Activated naive CD8-positive, alpha-beta T cell treated with anti-CD3 and anti-CD28 coated beads, Interleukin-2, amount 50 U/mL, for 16 hours (primary cell): ENCODE measurements at places on chromosomes 11 and 22.

- no peak for DNase-seq
Observed at GRCh38 chr11:16361108-16361865, 4.9 kb upstream of the SOX6 start.

GRCh38 chr11:65727865-65728264, 7.3 kb upstream of the RNASEH2C start:
- DNase-seq = no peak

DNA sequence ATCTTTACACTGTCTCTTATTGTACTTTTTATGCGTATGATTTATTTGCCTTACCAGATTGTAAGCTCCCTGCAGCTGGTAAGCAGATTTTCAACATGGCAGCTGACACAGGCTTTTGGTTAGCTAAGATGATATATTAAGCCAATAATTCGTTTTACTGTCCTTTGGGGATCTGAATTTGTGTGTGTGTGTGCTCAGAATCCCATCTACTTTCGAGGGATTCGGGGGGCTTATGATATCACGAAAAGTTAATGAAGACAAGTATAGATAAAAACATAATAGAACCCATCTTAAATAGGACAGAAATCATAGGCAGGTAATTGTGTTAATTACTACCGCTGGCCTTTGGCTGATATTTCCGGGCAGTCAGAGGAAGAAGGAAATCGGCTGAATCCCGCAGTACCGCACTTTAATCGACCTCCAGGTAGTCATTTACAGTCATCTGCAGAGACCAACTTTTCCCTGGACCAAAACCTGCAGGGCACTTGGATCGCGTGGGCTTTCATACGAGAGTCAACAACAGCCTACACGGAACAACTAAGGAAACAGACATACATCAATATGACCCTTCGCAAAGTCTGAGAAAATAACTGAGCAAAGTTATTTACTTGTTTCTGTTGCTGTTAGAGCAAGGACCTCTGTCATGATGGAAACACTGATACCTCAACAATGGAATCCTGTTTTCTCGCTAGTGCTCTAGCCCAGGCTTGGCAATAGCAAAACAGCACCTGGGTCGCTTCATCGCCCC, 802 bp downstream of the KBTBD3 start:
- no peak for DNase-seq

- no peak for DNase-seq
Observed at GRCh38 chr11:6655790-6656583, at the start of gene DCHS1. DCHS1 (minus strand) TSS chr11:6655809; CDS start chr11:6641613, 14,196 bp downstream.

GRCh38 chr22:41822317-41823057, 10.4 kb upstream of the SREBF2 start:
- DNase-seq = no peak

GRCh38 chr11:64772303-64773018, 5.9 kb downstream of the SF1 start:
- DNase-seq = no peak

DNA sequence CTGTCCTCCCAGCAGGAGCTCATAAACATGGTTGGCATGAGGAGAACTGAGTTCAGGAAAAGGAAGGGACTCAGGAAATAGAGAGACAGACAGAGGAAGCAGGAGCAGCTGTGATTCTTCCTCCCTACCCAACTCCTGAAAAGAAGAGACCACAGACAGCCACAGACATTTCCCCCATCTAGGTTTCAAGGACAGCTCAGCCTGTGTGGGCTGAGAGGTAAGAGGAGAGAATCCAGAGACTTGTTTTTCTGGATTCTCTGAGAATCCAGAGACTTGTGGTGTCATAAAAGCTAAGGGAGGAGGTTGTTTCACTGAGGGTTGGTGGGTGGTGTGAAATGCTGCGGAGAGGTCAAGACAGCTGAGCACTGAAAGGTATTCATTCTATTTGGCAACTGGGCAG, 19.0 kb upstream of the STK33 start:
- no peak for DNase-seq

- no peak for DNase-seq
Observed at GRCh38 chr11:77199137-77199745, 71.2 kb downstream of the MYO7A start.

- DNase-seq = no peak
Observed at GRCh38 chr22:32761251-32761903, 40.1 kb upstream of the TIMP3 start.

- no peak for DNase-seq
Observed at GRCh38 chr11:46275964-46276641, 1.4 kb upstream of the CREB3L1 start.

DNA sequence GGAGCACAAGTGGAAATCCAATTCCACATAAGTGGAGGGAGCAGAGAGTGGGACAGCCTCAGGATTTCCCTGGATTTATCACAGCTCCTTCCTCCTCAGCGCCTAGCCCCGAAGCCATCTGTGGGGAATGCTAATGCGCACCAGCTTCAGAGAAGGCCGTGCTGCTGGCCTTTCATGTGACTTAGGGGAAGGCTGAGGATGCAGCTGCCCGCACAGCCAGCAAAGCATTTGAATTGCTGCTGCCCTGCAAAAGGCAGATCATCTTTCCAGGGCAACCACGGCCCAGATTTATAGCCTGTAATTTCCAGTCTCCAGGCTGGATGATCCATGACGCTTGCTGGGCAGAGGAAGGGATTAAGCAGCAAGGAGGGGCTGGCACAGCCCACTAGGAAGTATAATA, 29.9 kb downstream of the SYN3 start:
- DNase-seq = no peak

DNA sequence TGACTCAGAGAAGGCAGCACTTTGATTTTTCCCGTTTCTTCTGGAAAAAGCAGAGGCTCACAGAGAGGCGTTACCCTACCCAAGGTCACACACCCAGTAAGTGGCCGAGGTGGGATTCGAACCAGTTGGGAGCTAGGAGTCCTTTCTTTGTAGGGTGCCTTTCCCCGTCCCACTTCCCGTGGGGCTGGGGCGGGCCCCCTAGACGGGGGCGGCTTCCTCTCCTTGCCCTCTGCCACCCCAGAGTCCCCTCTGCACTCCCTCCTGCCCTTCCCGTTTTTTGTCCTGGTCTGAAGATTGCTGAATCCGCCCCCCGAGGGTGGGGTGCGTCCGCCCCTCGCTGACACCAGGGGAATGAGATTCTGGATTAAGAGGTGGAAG, 747 bp downstream of the TPCN2 start:
- no peak for DNase-seq

- no peak for DNase-seq
Observed at GRCh38 chr11:27600656-27601055, 94.1 kb upstream of the LIN7C start.

DNA sequence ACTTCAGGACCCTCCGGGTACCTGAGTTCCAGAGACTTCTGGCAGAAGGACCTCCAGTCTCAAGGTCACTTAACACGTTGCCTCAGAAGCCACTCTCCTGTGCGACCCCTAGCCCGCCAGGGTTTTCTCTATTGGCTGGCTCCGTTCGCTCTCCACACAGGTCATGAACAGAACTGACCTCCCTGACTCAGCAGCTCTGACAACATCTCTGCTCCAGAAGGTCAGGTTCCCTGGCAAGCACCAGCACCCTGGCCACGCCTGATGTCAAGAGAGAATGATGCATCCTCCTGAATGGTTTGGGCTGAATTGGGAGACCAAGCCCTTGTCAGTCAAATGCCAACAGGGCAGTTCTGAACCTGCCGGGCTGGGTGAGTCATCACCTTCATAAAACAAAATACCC, 84.3 kb upstream of the TMEM45B start:
- DNase-seq = no peak

GRCh38 chr11:68855205-68855981, 13.7 kb upstream of the CPT1A start:
- no peak for DNase-seq

DNA sequence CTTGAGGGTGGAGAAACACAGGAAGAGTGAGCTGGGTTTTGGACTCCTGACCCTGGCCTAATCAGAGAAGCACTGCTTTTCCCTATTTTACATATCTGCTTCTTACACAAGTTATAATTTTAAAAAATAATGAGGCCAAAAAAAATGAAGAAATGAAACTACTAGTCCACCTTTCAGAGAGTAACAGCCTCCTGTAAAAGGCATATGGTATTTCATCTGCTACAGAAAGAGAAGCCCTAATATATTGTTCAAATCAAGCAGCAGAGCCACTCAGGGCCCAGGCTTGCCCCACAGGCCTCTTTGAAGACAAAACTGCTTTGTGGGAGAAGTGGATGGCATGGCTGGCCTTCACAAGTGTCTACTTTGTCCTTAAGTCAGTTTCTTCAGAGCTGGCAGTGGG, 10.0 kb downstream of the DIXDC1 start:
- no peak for DNase-seq

DNA sequence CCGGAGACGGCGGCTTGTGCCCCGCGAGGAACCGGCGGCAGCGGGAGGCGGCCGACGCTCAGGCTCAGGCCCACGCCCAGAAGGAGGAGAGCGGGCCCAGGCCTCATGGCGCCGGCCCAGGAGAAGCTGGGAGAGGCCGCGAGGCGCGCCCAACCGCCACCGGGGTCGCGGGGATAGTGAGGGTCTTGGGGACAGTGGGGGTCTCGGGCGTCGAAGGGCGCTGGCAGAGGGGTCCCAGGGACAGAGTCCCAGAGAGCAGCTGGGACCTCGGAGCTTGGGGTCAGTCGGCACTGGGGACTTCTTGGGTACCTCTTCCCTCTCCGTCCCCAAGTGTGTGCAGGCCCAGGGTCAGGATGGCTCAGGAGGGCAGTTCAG, at the start of gene PKDREJ:
PKDREJ (minus strand) TSS at position 128 of the 375 bp plus-strand sequence; CDS start at position 107, 21 bp downstream.
- DNase-seq = no peak

DNA sequence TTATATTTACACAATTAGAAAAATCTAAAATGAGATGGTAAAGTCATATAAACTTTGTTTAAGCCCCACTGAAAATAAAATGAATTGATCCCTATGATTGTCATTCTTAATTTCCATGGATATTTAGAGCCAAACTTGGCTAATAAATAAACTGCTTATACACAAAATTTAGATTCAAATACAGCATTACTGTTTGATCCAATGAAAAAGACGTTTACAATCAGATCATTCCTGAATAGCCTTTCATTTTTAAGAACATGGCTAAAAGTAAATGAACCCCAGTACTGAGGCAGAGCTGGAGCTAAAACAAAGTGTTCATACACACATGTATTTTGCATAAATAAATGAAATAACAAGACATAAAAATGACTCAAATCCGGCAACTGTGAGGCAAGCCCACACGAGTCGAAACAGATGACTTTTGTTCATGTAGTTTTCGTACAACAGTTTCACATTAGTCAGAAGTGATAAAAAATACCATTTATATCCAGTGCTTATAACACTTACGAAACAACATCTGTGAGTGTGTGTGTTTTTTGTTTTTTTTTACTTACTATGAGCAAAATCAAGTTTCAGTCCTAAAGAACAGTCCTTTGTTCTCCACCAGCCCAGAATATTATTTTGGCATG, 386.5 kb downstream of the SOX6 start:
- no peak for DNase-seq

DNA sequence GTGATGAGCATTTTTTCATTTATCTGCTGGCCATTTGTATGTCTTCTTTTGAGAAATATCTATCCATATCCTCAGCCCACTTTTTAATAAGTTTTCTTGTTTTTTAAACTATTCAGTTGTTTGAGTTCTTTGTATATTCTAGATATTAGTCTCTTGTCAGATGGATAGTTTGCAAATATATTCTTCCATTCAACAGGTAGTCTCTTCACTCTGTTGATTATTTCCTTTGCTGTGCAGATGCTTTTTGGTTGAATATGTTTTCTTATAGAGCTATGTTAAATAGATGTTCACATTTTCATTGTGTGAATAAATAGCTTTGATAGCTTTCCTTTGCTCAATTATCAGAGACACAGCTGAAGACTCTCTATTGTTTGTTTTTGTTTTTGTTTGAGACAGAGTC, 68.2 kb upstream of the ALKBH3 start:
- DNase-seq = no peak

- DNase-seq = no peak
Observed at GRCh38 chr22:40631925-40632324, 4.6 kb downstream of the MRTFA start.

- no peak for DNase-seq
Observed at GRCh38 chr11:110308071-110308470, 11.7 kb upstream of the RDX start.

GRCh38 chr11:19508165-19508564, 204.5 kb upstream of the NAV2 start:
- no peak for DNase-seq

DNA sequence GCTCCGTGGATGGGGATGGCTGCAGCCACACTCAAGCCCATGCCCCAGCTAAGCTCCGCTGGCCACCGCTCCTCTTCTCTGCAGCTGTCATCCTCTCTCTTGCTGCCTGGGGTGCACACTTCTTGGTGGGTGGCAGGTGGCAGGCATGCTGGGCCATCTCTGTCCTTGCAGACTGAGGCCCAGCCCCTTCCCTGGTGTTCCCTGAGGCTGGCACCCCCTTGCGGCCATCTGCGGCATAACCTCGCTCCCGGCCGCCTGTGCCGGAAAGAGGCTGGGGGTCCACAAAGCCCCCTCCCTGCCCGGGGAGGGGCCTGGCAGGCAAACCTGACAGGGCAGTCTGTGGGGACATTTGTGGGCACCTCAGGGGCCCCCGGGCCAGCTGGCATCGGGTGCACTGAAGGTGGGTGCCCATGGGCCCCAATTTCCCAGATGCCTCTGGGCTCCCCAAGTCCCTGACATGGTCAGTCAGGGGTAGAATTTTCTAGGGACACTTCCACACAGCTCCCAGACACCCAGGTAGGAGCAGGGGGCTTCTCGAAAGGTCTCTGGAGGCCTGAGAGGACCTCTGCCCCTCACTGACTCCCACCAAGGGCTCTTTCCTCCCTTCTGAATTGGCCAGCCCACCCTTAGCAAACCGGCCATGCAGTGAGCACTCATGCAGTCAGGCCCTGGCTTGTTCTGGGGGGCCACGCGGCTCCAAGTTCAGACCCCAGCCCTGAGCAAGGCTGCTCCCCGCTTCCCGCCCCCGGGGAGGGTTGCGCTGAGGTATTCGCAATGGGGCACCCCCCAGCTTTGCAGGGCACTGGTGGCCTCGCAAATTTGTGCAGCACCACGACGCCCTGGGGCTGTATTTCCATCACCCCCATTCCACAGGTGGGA, 23.5 kb upstream of the TH start:
- peak; percentile 25 for DNase-seq

DNA sequence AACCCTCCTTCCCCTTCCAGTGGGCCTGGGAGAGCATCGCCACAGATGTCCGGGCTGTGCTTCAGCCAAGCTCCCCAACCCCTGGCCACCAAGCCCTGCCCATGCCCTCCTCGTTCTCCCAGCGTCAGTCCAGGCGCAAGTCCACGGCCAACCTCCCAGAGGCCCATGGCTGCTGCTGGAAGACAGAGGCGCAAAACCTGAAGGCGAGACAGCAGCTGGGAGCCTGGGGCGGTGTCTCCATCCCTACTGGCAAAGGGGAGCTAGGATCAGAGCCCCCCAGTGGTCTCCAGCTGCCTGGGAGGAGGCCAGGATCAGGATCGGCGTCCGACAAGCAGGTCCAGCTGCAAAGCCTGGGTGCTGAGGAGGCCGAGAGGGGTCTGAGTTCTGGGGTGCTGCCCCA, 1.9 kb downstream of the TSGA10IP start:
- DNase-seq = no peak
